WERI-Rb-1 (cell line): ENCODE measurements at places on chromosomes 6 and 20.

GRCh38 chr20:18678549-18679419 lies 90.9 kb downstream of the DTD1 start:
- no peak for DNase-seq

DNA sequence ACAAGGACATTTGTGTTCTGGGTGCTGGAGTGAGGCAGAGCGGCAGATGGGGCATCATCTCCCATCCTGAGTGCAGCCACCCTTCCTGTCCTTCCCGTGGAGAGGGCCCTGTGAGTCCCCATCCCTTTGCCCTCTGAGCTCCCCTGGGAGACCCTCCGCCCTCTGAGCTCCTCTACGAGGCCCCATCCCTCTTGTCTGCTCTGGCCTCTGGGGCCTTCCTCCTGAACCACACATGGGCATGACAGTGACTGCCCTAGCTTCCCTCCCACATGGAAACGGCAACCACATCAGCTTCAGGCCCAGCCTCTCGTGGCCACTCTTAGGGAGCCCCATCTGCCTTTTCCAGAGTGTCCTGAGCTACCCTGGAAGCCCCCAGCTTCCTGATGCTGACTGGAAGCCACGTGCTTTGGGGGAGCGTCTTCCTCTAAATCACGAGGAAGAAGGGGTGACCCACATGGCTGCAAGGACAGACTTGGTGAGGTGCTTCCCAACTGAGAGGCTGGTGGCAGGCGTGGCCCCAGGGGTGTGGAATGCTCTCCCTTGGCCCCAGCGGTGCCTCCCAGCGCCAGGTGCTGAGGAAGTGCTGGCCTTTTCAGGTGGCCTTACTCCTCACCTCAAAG lies 52.6 kb downstream of the GINS1 start:
- DNase-seq = no peak

DNA sequence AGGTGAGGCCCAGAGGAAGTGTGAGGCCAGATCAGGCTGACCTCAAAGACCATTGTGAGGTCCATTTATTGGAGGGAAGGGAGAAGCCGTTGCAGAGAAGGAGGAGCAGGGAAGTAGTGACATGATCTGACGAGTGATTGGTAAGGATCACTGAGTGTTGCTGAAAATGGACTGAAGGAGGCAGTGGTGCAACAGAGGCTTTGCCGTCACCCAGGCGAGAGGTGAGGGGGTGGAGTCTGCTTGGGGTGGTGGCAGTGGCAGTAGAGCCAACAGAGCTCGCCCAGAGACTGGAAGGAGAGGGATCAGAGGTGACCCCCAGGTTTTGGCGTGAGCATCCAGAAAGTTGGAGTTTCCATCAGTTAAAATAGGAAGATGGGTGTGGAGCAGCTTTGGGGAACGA lies 67.9 kb upstream of the CLDN20 start:
- DNase-seq = no peak

DNA sequence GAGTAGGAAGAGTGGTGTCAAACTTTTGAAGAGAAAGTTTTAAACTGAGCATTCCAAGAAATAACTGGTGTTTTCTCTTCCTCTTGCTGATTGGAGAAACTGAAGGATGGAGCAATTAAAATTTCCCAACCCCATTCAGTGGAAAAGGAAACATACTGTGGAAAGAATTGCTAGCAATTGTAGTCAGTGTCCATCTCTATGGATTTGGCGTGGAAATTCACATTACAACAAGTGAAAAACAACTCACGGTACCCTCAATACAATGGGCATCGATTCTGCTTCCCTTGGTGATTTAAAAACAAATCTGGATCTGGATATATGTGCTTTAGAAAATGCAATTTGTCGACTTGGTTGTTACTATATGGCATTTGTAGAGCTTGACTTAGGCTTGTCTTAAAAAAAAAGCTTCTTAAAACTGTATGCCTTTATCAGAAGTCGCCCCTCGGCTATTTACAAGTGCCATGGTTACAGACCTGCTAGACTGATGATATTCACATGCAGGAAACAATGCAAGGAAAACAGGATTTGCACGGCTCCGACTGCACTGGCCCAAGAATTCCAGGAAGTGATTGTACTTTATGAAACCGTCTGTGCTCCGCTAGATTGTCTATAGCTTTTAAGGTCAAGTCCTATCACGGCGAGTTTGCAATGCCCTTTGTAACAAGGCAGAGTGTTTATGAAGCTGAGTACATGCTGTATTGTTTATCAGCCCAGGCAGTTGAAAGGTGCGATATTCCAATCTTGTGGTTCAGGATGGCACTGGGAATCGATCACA lies 131.7 kb upstream of the PHACTR1 start:
- DNase-seq = no peak

DNA sequence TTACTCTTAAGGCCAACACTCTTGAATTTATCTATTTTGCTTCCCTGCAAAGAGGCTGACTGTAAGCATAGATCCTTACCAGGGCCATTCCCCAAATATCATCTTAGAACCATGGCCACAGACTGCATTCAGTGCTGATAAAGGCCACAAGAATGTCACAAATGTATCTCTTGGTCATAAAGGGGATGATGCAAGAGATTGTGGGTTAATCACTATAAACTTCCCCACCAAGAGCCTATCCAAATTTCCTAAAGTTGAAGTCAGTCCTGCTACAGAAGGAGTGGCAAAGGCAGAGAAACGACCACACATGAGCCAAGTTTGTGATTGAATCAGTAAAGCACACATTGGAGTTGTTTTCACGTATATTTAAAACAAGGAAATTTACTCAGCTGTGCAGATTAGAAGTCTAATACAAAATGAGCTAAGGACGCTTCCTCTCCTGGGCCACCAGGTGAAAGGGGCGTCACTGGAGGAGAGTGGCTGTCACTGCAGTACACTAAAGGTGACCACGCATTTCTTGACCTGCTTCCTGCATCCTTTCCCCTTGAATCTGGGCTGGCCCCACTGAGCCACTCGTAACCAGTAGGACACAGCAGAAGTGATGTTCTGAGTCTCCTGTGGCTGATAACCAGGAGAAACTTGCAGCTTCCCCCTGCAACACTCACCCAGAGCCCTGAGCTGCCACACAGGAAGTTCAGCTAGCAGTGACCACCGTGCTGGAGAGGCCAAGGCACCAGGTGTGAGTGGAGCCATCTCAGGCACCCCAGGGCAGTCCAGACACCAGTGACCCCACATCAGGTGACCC lies 181.9 kb downstream of the SYNDIG1 start:
- DNase-seq = no peak

GRCh38 chr20:6898928-6899327 lies 131.4 kb downstream of the BMP2 start:
- DNase-seq = no peak

- no peak for DNase-seq
These were observed 53.5 kb upstream of the NELFCD start for GRCh38 chr20:58927490-58928061.

GRCh38 chr6:124684621-124685020 lies 277.6 kb upstream of the RNF217 start:
- DNase-seq = no peak

- DNase-seq = no peak
These were observed 16.9 kb upstream of the PHIP start for GRCh38 chr6:79094938-79095337.

- DNase-seq = no peak
These were observed 693 bp upstream of the SLC29A1 start for GRCh38 chr6:44222486-44223318.

- DNase-seq = no peak
These were observed 288.2 kb upstream of the PREP start for GRCh38 chr6:105691081-105691480.

DNA sequence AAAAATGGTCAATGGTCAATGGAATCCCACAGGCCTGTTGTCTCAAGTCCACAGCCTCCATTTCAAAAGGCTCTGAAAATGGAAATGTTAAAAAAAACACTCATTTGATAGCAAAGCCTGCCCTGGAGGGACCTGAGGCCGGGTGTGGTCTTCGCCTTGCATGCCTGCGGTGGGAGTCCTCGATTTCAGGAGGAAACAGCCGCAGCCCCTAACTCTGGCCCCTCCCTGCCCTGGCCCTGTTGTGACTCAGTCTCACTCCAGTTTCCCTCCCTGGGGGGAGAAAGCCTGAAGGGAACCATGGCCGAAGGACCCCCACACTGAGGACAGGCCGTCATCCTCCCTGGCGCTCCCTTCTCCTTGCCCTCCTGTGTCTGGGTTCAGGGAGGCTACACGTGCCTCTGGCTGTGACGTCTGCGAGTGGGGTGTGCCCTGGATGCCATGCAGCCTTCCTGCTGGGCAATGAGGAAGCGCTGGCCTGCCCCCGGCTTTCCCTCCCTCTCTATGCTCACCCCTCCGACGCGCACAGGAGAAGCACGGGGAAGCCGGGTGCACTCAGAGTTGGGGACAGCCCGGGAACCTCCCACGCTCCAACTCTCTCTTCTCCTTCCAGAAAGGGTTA lies 9.2 kb downstream of the BHLHE23 start:
- no peak for DNase-seq

DNA sequence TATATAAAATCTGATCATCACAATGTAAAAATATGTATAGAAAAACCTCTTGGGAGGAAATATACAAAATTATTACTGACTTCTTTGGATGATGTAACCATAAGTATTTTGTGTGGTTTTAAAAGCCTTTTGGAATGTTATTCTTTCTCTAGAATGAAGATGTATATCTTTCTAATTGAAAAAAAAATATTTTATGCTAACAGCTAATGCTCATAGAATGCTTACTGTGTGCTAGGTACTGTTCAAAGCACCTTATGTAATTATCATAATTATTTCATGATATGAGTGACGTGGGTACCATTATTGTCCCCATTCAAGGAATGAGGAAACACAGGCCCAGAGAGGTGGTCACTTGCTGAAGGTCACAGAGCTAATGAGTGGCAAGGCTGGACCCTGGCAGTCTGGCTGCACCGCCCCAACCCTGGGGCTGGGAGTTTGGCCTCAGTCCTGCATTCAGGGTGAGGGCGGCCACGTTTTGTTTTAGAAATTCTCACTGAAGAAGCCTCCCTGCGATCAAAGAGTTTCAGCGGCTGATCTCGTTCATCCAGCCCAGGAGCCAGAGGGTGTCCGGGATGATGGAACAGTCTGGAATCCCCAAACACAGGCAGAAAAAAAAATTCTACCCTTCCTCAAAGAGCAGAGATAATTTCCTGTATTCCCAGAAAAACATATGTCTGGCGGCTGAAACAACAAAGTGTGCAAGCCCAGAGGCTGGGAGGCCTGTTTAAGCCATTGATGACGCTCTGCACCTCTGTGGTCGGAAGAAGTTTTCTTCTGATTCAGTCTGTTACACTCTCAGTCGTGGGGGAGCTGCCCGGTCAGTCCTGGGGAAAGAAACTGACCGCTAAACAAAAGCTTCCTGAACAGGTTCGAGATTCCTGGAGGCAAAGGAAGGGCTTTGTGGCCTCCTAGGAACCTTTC lies 37.3 kb downstream of the TFEB start:
- no peak for DNase-seq

DNA sequence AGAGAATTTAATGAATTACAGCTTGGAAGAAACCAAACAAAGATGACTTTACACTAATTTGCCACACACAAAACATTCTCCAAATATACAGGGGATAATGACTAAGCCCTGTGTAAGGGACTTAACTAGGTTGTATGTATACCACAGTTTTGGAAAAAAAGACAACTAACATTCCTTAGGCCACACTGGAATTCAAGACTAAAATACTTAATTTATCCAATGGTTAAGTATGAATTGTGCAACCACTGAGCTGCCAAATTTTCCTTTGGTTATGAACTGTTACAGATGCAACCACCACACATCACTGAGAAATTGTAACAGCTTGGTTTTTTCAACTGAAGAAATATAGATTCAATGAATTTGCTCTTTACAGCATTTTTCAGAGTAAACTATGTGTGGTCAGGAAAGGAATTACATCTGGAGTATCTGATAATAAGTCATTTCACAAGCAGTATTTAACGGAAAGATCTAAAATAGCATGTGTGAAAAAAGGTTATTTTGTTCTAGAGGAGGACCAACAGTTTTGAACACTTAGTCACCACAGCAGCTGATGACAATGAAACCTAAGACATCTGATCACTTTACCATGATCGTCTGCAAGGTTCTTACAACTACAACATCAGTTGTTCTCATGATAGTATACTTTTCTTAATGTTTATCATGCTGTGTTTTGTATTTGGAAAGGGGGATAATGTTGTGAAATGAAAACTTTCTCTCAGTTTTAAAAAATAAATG lies 318.8 kb downstream of the BCKDHB start:
- no peak for DNase-seq

DNA sequence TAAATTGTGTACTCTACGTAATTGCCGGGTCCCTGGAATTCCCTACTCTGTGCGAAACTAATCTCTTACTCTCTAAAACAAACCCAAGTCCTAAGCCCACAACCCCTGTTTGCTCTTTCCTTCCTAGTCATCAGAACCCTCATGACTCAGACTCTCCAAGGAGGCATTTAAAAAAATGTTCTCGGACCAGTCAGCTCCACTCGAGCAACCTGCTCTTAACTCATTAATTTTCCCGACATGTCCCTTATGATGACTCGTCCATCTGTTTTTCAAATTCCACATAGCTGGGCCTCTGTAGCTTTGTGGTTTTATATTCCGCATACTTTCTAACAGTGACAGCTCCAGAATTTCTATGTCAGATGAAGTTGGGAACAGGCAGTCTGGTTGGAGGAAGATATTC lies 2.6 kb upstream of the MUC22 start:
- no peak for DNase-seq

DNA sequence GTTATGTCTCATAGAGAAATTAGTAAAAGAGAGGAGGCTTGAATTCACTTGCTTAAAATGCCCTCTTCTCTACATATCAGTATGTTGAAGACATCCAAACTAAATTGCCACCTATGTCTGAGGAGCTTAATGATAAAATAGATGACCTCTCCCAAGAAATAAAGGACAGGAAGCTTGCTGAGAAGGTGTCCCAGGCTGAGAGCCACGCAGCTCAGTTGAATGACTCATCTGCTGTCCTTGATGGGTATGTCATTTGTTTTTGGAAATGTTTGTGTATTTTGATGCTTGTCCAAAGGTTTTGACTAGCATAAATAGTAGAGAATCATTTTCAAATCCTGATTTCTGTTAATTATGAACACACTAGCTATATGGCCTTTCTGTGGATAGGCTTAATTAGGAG lies 307.7 kb downstream of the ARHGAP18 start:
- DNase-seq = no peak

DNA sequence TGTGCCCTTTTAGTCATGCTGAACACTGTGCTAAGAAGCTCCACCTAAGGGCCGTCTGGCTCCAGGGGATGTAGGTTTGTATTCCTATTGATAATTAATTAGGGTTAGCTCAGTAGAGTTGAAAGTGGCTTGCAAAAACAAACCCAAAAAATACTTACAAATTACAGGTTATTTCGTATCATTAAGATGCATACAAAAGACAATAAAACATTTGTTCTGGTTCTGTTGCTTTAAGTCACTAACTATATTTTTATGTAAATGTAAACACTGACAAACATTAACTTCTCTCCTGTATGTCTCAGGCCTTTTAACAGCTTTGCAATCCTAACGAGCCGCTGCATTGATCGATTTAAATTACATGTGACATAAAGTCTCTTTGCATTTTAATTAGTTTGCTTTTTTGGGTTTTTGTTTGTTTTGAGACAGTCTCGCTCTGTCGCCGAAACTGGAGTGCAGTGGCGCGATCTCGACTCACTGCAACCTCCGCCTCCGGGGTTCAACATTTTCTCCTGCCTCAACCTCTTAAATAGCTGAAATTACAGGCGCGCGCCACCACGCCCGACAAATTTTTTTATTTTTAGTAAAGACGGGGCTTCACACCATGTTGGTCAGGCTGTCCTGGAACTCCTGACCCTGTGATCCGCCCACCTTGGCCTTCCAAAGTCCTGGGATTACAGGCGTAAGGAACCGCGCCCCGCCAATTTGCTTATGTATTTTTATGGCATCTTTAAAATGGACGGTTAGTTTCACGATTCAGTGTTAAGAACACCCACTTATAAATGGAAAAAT lies 110.9 kb downstream of the HFE start:
- no peak for DNase-seq
